ENCODE measurements at places on chromosomes 12 and 14.
A peak's percentile ranks its signal among the peaks of the same experiment; 100 is the strongest.

DNA sequence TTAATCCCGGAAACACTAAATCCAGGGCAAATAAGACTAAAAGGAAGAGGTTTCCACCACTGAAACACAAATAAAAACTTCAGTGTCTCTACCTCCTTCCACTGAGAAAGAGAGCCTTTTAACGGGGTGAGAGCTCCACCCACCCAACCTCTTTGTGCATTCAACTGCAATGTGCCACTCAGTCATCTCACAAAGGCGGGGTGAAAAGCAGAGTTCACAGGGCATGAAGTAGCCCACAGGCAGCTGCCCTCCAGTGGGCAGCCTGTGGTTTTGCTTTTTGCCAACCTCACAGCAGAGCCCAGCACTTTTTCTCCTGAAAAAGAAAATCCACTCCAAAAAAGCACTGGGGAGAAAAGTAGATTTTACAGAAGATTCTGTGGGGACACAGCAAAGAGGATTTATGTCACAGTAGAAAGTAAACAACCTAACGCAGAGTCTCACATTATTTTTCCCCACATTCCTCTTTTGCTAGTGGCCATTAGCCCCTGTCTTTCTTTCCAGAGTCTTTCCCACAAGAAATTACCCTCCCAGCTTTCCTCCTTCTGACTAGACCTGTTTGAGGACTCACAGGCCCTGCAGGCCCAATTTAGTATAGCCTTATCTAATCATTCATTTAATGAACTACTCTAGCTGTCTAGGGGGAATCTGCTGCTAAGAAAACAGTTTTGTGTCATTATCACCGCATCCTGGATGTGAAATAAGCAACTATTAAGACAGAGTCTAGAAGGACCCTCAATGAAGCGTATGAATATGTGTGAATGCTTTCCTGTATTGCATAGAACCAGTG, 753.8 kb upstream of the FOXG1 start:
- no peak for DNase-seq

DNA sequence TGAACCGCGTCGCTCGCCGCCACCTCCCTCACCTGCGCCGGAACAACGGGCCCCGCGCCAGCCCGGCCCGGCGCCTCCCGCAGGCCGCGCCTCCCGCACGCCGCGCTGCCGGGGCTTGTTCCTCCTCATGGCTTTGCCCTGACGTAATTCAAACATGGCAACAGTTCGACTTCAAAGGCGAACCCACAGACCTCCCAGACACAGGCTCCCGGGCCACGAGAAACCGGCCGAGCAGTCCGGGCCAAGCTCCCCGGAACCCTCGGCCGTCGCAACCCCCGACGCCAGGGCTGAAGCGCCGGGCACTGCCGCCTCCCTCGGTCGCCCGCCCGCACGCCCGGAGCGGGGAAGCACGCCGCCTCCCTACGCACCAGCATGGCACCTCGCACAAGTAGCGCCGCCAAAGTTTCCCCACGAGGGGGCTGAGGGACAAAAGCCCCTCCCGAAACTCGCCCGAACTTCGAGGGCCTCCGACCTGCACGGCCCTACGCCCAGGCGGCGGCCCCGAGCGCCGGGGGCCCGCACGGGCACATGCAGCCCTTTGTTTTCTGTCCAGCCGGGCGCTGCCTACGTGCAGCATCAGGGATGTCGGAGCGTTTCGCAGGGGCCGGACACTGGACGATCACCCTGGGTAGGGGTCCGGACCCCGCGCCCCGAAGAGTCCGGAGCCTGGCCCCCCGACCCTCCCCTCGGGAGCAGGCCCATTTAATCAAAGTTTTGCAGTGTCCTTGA, 1.7 kb downstream of the SINHCAF start:
- DNase-seq, result peak; percentile 34

GRCh38 chr12:122013791-122014590, 7.7 kb upstream of the BCL7A start:
- DNase-seq, result no peak

GRCh38 chr12:114692186-114693058, 8.4 kb upstream of the TBX3 start:
- DNase-seq, result no peak

GRCh38 chr12:72612171-72612570, 340.0 kb downstream of the TRHDE start:
- no peak for DNase-seq

GRCh38 chr14:87139299-87139698, 853.7 kb downstream of the GALC start:
- no peak for DNase-seq

- DNase-seq, result no peak
Observed at GRCh38 chr14:69132513-69133181, 20.3 kb downstream of the DCAF5 start.

DNA sequence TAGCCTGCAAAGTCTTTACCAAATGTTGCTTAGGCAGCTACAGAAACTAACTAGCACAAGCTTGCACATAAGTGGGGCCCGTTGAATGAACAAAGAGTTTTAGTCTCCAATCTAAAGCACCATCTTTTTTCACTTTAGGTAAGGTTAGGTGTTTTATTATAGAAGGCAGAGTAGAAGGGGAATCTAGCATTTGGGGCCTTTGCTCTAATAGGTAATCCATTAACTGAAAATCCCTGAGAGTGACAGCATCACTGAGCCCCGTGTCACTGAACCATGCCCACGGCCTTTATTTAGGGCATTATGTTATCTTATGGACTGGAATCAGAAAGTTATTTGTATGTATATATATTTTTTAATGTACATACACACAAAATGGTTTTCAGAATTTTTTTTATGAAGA, 25.1 kb downstream of the CPNE8 start:
- DNase-seq, result no peak

DNA sequence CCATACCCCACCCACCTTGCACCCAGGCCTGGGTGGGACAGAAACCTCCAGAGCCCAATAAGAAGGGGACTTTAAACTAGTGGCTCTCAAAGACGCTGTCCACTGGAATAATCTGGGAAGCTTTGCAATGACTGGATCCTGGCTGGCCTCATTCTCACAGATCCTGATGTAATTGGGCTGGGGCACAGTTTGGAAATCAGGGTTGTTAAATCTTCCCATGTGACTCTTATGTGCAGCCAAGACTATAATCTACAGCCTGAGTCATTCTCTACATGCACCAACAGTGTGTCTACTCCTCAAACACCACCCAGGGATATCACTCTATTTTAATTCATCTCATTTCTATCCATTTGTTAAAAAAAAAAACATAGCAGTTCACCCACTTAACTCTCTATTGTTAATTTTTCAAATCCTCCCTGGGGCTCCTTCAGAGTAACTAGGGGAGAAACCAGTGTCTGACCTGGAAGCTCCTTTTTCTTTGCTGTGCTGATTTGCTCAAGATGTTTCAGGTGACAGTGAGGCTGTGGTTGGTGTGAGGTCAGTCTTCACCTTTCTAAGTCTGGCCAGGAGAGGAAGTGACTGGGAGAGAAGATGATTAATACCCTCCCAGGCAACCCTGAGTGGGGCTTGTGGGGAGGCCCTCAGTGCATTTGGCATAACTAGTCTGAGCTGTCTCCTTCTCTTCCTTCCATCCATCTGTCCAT, 211.6 kb upstream of the SFSWAP start:
- DNase-seq, result no peak

DNA sequence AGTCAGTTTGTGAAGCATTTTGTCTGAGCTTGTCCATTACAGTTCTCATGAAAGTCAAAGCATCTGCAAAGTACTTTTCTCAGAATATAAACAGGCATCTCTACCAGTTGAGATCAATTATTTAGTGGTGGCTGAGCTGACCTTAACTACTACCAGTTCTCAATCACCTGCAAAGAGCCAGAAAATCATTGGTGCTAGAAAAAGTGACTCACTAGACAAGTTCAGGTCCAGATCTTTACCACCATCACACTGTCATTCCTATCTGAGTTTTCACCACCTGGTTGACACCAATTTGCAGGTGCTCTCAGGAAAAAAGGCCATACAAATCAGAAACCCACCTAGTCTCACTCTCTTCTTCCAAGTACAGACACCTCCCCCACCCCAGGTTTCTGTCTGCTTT, 33.3 kb downstream of the ITPR2 start:
- DNase-seq, result no peak

DNA sequence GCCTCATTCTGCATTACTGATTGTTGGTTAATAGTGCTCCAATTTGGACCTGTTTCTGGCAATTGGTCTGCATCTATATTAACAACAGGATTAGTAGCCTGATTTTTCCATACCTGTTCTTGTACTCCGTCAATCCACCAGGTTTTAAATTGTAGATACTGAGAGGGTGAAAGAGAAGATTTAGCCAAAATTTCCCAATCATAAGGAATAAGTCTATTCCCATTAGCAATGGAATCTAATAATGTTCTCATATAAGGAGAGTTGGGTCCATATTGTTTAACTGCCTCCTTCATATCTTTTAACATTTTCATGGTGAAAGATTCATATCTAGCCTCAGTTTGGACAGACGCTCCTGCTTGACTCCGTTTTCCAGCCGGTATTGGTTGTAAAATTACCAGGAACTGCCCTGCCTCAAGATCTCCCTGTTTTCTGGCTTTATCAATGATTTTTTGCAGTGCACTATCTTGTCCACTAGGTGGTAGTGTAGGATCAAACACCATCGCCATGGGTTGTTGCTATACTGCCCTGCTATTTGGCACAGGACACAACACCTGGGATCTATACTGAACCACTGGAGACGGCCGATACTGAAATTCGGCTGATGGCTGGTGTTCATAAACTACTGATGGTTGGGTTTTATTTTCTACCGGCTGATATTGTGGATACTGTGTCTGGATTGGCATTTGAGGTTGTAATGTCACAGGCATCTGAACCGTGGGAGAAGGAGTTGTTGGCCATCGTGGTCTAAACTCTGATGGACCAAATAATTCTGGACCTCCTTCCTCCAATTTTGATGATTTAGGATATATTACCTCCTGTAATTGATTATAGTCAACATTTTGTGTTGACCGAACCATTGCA, 25.2 kb downstream of the DHRS4L2 start:
- DNase-seq, result no peak

GRCh38 chr12:46538976-46539375, 166.4 kb upstream of the SLC38A2 start:
- DNase-seq, result no peak

- DNase-seq, result no peak
Observed at GRCh38 chr12:92132288-92132687, 13.4 kb downstream of the BTG1 start.

- no peak for DNase-seq
Observed at GRCh38 chr12:46508651-46509050, 136.1 kb upstream of the SLC38A2 start.

DNA sequence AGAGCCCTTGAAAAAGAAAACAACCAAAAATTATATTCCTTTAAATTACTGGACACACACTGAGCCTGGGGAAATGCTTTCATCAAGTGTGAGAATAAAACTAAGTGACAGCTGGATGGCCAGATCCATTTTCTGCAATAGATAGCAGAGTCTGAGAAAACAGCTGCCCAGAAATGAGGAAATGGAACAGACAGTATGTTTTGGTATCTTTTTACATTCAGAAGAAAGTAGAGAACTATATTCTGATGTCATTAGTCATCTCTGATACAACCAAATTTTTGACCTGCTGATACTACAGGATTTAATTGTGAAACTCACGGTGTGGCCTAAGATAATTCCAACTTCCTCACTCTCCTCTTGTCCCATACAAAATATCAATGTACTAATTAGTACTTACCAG, 78.2 kb downstream of the HMGA2 start:
- no peak for DNase-seq

DNA sequence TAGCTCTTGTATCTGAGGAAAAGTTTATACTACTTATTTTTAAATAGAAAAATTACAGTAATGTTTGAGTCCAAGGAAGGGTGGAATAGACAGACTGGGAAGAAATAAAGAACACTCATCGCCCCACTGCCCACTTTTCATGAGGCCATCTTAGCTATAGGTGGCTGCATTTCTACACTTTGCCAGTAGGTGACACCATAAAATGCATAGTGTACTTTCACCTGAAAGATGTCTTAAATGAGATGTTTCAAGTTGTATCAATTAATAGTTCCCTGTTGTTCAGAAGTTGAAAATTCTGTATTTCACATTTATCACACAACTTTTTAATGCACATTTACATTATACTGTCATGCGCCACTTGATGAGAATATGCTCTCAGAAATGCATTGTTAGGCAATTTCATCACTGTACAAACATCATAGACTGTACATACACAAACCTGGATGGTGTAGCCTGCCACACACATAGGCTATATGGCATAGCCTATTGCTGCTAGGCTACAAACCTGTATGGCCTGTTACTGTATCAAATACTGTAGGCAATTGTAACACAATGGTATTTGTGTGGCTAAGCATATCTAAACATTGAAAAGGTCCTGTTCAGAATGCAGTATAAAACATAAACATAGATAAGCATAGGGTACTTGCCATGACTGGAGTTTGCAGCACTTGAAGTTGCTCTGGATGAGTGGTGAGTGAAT, 27.6 kb downstream of the PMCH start:
- no peak for DNase-seq

DNA sequence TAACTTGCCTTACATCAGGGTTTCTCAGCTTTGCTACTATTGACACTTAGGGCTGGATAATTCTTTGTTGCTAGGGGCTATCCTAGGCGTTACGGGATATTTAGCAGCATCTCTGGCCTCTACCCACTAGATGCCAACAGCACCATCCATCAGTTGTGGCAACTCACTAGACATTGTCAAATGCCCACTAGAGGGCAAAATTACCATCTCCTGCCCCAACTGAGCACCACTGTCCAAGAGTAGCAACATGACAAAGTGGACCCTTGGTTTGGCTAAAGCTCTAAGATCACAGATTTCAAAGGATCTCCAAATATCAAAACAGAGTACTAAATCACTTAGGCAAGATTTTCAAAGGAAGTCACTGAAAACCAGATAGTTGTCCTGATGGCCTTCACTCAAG, 251.7 kb upstream of the TBX3 start:
- DNase-seq, result no peak

DNA sequence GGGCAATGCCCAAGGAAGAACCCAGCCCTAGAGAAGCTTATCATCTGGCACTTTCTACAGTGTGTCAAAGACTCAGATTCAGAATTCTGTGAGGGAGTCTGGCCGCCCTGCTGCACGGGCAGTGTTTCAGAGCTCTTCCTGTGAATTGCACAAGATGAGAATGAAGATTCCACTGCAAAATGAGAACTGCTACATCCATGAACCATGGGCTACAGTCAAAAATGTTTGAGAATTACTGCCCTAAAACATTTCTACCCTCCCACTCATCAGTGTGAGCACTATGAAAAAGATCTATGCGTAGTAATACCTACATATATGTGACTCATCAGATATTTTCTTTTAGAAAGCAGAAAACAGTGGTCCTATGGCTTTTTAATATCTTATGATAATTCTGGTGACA, 104.0 kb downstream of the STAB2 start:
- DNase-seq, result no peak

- no peak for DNase-seq
Observed at GRCh38 chr12:107012736-107013425, 25.9 kb upstream of the MTERF2 start.

All from stimulated activated CD4-positive, alpha-beta T cell treated with anti-CD3 and anti-CD28 coated beads, Interleukin-1b, Interleukin-23, amount 100 ng/mL, for 1 hour (primary cell).